ENCODE measurements at places on chromosomes 5 and 9.

DNA sequence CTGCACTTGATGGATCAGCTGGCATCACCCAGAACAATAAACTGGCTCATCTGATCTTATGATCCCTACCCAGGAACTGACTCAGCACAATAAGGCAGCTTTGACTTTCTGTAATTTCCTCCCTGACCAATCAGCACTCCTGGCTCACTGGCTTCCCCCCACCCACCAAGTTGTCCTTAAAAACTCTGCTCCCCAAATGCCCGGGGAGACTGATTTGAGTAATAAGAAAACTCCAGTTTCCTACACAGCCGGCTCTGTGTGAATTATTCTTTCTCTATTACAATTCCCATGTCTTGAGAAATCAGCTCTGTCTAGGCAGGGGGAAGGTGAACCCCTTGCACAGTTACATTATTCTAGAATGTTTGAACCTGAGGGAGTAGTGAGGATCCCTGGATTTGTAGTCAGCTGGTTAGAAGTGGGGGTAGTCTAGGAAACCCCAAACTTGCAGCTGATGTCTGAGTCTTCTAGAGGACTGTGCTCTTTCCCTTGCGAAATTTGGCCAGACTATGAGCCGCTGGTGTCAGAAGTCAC is 111.7 kb upstream of the NEK6 start:
- DNase-seq: no peak

DNA sequence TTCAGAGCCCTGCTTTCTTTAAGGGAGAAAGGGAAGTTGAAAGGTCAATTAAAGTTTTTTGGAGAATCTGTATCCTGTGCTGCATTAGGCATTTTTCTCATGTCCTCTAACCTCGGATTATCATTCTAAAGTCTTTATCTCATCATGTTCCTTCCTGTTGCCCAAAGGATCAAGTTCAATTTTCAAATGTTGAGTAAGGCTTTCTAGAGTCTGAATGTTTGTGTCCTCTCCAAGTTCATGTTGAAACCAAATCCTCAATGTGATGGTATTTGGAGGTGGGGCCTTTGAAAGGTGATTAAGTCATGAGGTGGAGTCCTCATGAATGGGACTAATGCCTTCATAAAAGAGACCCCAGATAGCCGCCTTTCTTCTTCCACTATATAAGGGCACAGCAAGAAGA is 20.2 kb upstream of the TNC start:
- DNase-seq: no peak

DNA sequence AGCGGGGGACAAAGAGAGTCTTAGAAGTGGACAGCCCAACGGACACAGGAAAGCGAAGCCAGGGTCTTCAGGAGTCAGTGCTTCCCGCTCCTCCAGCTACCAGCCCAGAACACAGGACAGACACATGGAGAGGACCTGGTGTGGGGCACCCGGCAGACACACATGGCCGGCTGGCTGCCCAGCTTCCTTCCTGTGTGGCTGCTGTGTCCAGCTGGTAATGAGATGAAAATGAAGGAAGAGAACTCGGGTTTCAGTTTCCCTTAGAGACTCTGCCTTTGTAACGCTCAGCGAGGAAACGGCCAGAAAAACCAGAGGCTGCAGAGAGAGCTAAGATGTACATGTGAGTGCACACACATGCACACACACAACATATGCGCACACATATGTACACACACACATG is 87.5 kb downstream of the SECISBP2 start:
- no peak for DNase-seq

DNA sequence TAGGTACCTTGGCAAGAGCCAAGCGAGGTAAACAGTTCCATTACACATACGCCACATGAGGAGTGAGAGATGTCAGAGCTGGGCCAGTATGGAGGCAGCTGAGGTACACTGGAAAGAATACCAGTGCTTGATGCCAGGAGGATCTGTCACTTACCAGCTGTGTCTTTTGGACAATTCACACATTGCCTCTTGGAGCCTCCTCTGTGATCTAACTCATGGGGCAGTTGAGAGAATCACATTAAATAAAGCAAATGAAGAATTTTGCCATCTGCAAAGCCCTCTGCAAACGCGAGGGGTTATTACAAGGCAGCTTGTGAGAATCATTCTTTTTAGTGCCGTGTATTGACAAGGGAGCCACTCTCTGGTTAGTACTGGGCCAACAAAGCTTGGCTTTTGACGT is 429.7 kb upstream of the KLF4 start:
- no peak for DNase-seq

GRCh38 chr5:155418960-155419579 is 405.5 kb downstream of the KIF4B start:
- DNase-seq: no peak

Measured in activated T-helper 1 cell treated with anti-CD3 and anti-CD28 coated beads, Interleukin-2, amount 50 U/mL, for 16 hours (primary cell).